A549 treated with DMSO at 1 μM for 4 hours (cell line): ENCODE measurements at places on chromosomes 5 and 9. TPM values are rescaled to one million over a fixed set of nuclear protein-coding genes. Genes with fewer than 3 reads are reported as not detected.

The SLC6A3 gene
- 0.09 to 0.25 TPM (median 0.10 TPM) in 5 replicates for total RNA-seq

The PRLR gene
- total RNA-seq: 0.02 to 0.19 TPM (median 0.16 TPM) in 4 of 5 replicates, not detected in the other

The IFNA2 gene
- not detected in 5 replicates for total RNA-seq

The SMIM32 gene
- not detected in 5 replicates for total RNA-seq

The GAS1 gene
- 0.05 to 0.08 TPM (median 0.06 TPM) in 4 of 5 replicates, not detected in the other for total RNA-seq

The CLIC3 gene
- 2.2 to 2.7 TPM (median 2.6 TPM) in 5 replicates for total RNA-seq

The SLC4A9 gene
- total RNA-seq: not detected in 5 replicates

The SLC25A2 gene
- total RNA-seq: not detected in 5 replicates

The SPATA31C1 gene
- not detected in 5 replicates for total RNA-seq

The GMCL2 gene
- not detected in 5 replicates for total RNA-seq

The AJM1 gene
- 3.2 to 4.8 TPM (median 3.8 TPM) in 5 replicates for total RNA-seq

The OR13C2 gene
- total RNA-seq: not detected in 5 replicates

The ZNF454 gene
- not detected in 5 replicates for total RNA-seq

The MYMK gene
- total RNA-seq: not detected in 5 replicates

The FAM151B gene
- total RNA-seq: 1.3 to 2.2 TPM (median 1.9 TPM) in 5 replicates

The TEX48 gene
- total RNA-seq: not detected in 5 replicates

The PPP3R2 gene
- total RNA-seq: not detected in 5 replicates

The PCDHGB1 gene
- total RNA-seq: 1.6 to 2.1 TPM (median 1.8 TPM) in 5 replicates

The OBP2B gene
- total RNA-seq: not detected in 5 replicates

The SPATA31A3 gene
- total RNA-seq: not detected in 5 replicates

The SLC26A2 gene
- total RNA-seq: 23.0 to 36.5 TPM (median 29.5 TPM) in 5 replicates
